ENCODE measurements at places on chromosomes 12 and 14. TPM values are rescaled to one million over a fixed set of nuclear protein-coding genes. Genes with fewer than 3 reads are reported as not detected.

FBLN5 gene
- total RNA-seq, result 2.0 TPM

KRT84 gene
- not detected for total RNA-seq

TMEM229B gene
- 19.4 TPM for total RNA-seq

PRH2 gene
- total RNA-seq, result not detected

ARHGAP5 gene
- 31.2 TPM for total RNA-seq

KRT80 gene
- total RNA-seq, result not detected

SOX5 gene
- not detected for total RNA-seq

CCDC184 gene
- not detected for total RNA-seq

PTCSC3 gene
- total RNA-seq, result not detected

EMC9 gene
- total RNA-seq, result 23.3 TPM

ERBB3 gene
- total RNA-seq, result 0.84 TPM

LYZ gene
- total RNA-seq, result 0.89 TPM

HOXC13 gene
- not detected for total RNA-seq

LRRC43 gene
- not detected for total RNA-seq

P2RX2 gene
- not detected for total RNA-seq

RGS6 gene
- total RNA-seq, result 0.39 TPM

RNASE1 gene
- not detected for total RNA-seq

KRT77 gene
- not detected for total RNA-seq

TRPV4 gene
- not detected for total RNA-seq

CCDC198 gene
- total RNA-seq, result not detected

CEBPE gene
- total RNA-seq, result not detected

CD163 gene
- total RNA-seq, result not detected

FBXO21 gene
- total RNA-seq, result 25.6 TPM

DNAJC22 gene
- total RNA-seq, result 0.11 TPM

NT5DC3 gene
- total RNA-seq, result 5.8 TPM

MYBPC1 gene
- total RNA-seq, result not detected

VPS33A gene
- 30.0 TPM for total RNA-seq

EML5 gene
- total RNA-seq, result 1.2 TPM

MANSC4 gene
- total RNA-seq, result not detected

BMAL2 gene
- 36.5 TPM for total RNA-seq

GALNT6 gene
- 24.8 TPM for total RNA-seq
